ENCODE measurements at places on chromosomes 3 and 15.

GRCh38 chr15:100720406-100720967 lies 118.1 kb downstream of the ASB7 start:
- DNase-seq = no peak

DNA sequence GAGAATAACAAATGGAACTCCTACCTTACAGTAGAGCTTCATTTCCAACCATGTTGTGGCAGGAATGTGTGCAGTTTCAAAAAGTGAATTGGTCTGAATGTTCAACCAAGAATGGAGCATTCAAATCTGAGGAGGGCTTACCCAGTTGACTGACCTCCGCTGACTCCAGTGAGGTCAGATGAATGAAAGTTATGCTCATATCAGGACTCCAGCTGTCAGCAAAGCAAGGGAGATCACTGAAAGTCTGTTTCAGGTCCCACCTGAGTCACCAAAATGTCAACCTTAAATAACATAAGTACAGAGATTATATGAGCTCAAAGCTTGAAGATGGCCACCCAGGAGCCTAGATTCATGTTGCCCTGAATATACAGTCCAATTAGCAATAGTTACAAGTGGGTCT lies 473.5 kb downstream of the RBMS3 start:
- no peak for DNase-seq

GRCh38 chr3:30311781-30312180 lies 294.6 kb upstream of the TGFBR2 start:
- no peak for DNase-seq

- no peak for DNase-seq
These were observed 1.9 kb upstream of the IGDCC4 start for GRCh38 chr15:65424683-65425082.

DNA sequence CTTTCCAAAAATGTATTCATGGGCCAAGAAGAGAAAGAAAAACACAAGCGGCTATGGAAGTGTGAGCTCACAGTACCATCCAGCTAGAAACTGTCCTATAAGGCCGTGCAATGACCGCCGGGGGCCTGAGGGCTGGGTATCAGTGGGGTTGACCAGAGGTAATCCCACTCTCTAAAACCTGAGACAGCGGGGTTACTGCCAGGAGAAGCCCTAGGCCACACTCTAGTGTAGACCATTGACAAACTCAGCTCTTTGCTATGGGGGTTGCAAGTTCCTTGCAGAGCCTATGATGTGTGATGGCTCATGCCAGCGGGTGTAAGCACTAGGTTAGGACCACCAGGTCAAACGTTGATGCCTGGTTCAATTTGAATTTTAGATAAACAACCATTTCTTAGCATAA lies 25.9 kb upstream of the SLCO2A1 start:
- no peak for DNase-seq

DNA sequence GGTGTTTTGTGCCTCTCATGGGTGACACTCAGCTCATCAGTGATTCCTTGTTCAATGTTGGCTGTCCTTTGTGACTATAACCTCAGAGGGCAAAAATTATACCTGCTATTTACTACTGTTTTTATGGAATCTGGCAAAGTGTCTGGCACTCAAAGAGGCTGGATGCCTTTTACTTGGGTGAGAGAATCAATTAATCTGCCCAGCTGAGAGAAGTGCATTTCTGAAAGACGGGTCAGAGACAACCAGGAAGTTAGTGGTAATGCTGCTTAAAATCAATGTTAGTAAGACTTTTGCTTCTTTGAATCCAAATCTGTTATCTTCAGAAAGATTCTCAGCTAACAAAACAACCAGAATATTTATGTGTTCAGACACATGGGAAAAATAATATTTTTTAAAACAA lies 436.2 kb upstream of the SUCLG2 start:
- no peak for DNase-seq

DNA sequence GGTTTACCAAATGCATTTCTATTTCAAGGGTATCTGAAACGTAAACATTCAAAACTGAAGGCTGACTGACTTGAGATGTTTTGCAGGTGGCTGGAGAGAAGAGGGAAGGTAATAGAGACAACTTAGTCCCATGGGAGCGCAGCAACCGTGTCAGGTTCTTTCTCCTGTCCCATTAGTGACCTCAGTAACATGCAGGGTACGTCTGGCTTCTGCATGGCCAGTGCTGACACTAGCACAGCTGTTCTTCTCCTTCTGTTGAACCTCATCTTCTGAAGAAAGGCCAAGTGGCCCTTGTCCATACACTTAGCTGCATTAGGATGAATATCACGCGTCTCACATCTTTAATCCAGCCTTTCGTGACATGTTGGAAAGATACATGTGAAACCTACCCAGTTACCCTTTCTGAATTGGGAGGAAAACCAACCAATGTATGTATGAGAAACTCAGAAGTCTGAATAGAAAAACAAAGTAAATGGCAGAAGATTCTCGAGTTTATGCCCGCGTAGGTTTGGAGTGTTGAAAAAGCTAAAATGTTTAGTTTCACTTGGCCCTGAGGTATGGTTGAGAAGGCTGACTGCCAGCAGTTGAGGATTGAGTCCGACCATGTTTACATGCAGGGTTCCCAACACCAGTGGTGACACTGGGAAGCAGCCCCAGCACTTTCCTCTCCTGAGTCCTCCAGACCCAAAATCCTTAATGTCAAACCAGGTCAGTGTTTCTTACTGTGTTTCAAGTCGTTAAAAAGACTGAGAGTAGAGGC lies 10.3 kb downstream of the NCBP2 start:
- no peak for DNase-seq

DNA sequence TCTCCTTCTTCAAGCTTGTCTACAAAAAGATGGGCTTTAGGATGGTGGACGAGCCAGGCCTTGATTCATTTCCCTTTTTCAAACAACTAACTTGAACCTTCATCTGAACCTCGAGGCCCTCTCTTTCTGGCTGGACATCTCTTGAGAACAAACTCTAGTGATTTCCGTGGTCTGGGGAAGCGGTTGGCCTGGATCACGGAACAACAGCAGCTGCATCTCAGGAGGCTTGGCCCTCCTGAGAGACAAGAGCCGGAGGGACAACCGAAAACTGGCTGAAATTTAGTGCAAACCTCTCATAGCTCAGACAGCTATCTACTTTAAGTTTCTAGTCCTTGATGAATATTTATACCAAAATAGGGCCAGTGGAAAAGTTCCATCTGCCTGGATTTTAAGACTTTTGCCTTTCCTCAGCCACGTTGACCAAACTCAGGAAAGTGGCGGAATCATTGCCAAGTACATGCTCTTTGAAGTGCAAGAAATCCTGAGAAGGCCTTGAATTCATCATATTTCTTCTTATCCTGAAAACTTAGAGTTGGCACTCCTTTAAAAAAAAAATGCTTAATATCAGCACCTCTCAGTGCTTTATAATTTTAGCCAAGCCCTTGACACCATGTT lies 14.5 kb downstream of the LMCD1 start:
- DNase-seq = no peak

DNA sequence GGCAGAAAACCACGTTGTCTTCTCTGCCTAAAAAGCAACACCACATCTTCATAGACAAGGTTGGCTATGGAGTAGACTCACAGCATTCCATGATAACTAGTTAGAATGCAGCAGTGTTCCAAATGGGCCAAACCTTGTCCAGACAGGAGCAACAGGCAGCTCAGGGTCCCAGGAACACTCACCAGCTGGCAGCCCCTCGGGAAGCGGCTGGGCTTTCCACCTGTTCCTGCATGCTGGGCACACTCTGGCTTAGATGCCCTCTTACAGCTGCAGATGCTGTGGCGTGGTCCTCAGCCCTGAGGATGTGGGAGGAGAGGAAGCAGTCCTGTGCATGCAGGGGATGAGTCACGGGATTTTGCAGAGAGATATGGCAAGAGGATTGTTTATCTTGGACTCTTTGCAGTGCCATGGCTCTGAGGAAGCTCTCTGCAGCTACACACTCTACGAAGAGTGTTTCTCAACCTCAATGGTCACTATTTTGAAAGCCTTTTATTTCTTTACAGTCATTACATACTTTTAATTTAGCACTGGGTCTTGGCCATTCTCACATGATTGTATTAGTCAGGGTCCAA lies 11.3 kb downstream of the NRROS start:
- peak; percentile 77 for DNase-seq

- no peak for DNase-seq
These were observed 6.4 kb downstream of the SCN5A start for GRCh38 chr3:38643090-38643489.

DNA sequence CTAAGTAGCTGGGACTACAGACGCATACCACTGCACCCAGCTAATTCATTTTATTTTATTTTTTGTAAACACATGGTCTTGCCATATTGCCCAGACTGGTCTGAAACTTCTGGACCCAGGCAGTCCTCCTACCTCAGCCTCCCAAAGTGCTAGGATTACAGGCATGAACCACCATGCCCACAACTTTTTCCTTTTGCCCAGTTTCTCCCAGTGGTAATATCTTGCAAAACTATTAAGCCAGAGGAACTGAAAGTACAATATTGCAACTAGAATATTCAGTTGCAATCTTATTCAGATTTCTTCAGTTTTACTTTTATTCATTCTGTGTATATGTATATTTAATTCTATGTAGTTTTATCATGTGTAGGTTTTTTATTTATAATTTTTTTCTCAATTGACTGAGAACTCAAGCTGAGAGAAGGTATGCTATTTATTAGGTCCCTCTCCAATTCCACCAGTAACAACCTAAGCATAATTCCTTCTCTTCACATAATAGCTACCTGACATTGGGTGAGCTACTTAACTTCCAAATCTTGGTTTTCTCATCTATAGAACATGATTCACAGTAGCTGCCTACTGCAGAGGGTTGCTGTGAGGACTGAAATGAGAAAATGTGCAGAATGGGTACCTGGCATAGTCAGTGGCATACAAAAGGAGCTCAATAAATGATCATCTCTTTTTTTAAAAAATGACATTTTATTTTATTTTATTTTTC lies 30.8 kb downstream of the KLHL18 start:
- no peak for DNase-seq

GRCh38 chr3:177474652-177475355 lies 277.5 kb upstream of the TBL1XR1 start:
- no peak for DNase-seq

DNA sequence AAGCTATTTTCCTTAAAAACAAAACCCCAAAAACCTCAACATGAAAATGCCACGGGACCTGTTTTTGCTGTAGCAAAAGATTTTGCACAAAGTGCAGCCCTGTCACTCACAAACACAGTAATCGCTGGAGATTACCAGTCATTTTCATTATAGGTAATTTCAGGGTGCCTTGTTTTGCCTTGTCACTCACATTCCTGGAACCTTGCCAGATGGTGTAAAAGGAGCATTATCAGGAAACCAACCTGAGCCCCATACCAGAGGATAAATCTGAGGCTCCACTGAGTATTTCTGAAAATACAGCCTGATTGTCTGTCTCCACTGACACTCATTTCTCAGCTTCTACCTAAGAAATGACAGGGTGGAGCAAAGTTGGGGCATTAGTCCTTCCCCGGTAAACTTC lies 791.3 kb upstream of the LMCD1 start:
- DNase-seq = no peak

GRCh38 chr3:33339758-33340157 lies 62.5 kb downstream of the FBXL2 start:
- DNase-seq = no peak

DNA sequence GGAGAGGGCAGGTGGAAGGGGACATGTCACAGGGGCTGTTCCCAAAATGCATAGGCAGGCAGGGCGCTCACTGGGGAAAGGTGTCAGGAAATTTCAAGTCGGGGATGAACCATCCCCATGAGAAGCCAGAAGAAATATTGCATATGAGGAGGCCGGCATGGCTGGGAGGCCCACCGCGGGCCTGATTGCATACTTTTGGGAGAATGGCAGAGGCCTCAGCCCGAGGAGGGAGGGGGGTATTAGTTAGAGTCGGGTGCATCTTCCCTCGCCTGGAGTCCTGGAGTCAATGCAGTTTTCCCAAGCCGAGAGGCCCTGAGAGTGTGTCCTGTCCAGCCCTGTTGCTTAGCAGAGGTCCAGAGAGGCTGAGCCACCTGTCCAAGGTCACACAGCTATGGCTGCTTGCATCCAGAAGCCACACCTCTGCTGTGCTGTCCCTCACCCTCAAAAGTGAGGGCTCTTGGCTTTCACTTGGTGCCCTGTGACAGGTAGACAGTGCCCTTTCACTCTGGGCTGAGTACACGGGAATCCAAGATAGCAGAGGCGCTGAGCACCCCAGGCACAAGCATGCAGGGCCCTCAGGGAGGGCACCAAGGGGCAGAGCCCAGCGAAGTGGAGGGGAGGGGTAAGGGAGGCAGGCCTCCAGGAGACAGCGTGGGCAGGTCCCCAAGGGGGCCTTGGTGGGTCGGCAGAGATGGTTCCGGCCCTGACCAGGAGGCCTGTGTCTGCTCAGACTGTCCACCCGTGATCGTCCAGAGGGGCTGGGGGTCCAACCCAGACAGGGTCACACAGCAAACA lies 48.5 kb downstream of the GRIP2 start:
- no peak for DNase-seq

GRCh38 chr3:66485291-66485968 lies 15.4 kb downstream of the LRIG1 start:
- DNase-seq = no peak

GRCh38 chr3:84904816-84905555 lies 53.8 kb upstream of the CADM2 start:
- no peak for DNase-seq

- DNase-seq = no peak
These were observed 78.6 kb downstream of the TRIM42 start for GRCh38 chr3:140756240-140757016.

GRCh38 chr3:32584660-32585059 lies 14.0 kb upstream of the DYNC1LI1 start:
- no peak for DNase-seq

- no peak for DNase-seq
These were observed 317.5 kb upstream of the IGF1R start for GRCh38 chr15:98330692-98331435.

Measured in fibroblast of skin of left quadriceps (primary cell).